ENCODE measurements at places on chromosomes 2 and 18.

GRCh38 chr2:79855264-79856006 lies 342.6 kb downstream of the CTNNA2 start:
- DNase-seq, result no peak

GRCh38 chr2:21774691-21775368 lies 651.1 kb downstream of the TDRD15 start:
- no peak for DNase-seq

- DNase-seq, result no peak
Observed at GRCh38 chr18:12085136-12085535, 8.5 kb upstream of the ANKRD62 start.

DNA sequence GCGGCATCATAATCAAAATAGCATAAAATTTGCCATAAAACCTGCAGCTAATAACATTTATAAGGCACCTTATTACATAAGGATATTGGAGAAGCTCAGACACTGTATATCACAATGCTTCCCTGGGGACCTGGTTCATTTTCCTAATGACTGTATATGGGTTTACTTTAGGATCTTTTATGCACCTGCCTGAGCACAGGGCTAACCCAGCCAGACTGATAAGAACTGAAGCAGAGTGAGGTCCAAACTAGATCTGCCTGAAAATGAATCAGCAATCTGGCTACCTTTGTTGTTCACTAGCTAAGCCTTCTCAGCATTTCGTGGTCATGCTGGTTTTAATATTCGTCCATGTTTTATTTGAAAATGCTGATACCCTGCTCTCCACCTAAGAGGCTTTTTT lies 1922.3 kb upstream of the CELF4 start:
- DNase-seq, result no peak

DNA sequence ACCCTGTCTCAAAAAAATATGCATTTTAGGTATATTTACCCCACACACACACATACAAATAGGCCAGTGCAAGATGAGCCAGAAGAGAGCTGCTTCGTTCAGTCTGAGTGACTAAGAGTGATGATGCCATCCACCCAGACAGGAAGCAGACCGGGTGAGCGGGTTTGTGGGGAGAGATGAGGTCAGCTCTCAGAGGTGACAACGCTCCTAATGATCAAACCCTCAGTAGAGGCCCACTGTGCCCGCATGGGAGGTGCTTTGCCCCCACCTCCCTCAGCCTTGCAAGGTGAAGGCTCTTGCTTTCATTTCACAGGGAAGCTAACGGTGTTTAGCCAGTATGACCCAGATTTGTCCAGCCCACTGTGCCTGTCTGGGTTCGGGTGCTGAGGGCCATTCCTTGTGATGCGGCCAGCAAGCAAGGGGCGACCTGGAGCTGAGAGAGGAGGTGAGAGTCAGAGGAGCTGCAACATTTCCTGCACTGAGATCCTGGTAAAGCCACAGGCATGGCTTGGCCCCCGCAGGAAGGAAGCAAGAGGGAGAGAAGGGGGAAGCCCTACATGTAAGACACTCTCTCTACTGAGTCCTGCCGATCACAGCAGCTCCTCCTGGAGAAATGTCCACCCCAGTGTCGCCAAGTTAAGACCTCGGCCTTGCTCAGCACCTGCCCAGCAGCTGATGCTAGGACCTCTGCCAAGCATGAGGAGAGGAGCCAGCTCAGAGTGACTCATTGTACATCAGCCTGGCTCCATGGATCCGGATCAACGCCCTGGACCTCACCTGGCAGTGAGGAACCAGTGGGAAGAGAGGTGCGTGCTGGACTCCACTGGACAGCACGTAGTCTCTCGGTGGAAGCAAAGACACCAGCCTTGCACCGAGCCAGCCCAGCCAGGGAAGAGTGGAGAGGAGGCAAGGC lies 37.0 kb downstream of the NIFK start:
- no peak for DNase-seq

- no peak for DNase-seq
Observed at GRCh38 chr18:79385708-79386341, 9.9 kb upstream of the NFATC1 start.

DNA sequence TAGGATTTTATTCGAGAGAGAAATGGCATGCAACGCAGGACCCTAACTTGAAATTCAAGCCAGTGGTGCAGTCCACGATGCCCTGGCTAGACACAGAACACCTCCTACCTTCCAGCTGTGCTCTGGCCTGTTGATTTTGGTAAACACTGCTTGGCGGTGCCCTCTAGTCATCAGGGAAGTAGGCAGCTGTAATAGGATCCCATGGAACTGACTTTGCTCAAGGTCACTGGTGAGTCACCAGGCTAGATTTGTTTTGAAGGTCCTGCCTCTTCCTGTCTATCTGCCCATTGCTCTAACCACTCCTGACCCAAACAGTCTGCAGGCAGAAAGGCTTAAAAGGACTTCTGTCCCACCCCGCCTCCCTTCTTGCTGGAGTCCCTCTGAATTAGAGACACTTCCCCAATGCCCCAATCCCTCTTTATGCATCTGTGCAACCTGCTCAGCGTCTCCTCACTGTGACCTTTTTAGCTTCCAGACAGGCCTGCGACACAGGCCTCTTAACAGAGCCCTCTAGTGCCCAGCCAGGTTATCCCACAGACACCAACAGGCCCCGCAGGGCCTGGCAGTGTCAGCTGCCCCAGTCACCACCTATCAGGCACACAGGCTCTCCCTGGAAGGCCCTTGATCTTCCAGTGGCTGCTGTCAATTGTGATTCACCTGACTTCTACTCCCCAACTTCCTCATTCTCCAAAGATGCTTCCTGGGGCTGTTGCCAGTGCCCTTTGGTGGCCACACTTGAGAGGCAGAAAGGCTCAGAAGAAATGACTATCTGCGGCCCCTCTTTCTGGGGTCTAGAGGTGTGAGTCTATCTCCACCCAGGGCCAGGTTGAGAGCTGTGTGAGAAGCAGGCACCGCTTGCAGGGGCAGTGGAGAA lies 5.2 kb downstream of the TMEM127 start:
- DNase-seq, result no peak

GRCh38 chr2:62996534-62997186 lies 54.0 kb upstream of the OTX1 start:
- DNase-seq, result no peak

DNA sequence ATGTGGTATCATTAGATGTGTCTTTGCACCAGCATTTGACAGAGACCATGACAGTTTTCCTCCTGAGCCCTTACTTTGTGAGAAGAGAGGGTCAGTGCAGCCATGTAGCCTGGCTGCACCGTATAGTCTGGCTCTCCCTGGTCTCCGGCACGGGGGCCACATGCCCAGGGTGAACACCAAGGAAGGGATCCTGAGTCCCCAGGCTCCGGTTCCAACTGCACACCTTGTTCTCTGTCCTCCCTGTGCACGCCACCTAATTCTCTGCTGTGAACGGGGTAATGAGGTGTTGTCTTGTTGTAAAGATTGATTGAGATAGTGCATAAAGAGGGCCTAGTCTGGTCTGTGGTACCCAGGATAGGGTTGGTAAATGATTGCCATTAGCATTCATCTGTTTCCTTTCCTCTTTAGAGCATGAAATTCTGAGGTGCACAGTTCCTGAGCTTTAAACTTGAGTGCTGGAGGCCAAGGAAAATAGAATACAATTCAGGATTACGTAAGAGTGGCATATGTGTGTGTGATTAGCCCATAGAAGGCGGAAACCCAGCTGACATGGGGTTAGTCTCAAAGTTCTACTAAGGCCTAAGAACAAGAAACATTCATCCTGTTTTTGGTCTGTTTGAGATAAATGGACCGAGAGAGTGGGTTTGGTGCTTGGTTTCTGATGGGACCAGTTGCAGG lies 55.5 kb downstream of the NCK2 start:
- DNase-seq, result no peak

- peak; percentile 43 for DNase-seq
Observed at GRCh38 chr18:63578357-63578958, 8.7 kb upstream of the SERPINB13 start.

- DNase-seq, result no peak
Observed at GRCh38 chr2:24337890-24338289, 22.4 kb downstream of the ITSN2 start.

DNA sequence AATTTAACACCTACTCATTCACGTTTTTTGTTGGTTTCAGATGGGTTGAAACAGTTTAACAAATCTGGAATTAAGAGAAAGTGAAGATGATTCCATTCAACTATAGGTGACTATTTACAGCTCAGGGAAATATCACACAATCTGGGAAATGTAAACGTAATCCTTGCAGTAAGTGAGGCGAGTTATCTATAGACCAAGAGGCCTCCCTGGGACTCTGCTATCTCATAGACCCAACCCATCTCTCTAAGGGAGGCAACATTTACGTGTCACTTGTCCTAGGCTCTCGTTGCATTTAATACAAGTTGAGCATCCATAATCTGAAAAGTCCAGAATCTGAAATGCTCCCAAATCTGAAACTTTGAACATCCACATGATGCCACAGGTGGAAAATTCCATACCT lies 2.0 kb upstream of the MOB4 start:
- DNase-seq, result no peak

DNA sequence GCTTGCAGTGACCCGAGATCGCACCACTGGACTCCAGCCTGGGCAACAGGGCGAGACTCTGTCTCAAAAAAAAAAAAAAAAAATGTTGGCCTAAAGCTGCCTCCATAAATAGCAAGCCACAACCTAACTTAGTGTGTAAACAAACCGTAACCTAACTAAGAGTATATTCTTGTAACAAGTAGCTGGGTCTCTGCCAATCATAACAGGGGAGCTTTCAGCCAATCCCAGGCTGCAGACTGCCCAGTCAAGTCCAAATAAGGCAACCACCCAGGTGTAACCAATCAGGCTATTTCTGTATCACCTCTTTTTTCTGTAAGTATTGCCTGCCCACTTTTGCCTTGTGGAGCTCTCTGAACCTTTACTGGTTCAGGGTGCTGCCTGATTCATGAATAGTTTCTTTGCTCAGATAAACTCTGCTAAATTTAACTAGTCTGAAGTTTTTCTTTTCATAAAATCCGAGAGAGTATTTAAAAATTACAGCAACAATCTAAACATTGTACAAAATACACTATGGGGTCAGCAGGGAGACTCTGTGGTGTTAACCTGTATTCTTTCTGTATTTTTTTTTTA lies 4.5 kb downstream of the PSTPIP2 start:
- DNase-seq, result no peak

GRCh38 chr2:236636261-236636660 lies 66.6 kb downstream of the ACKR3 start:
- no peak for DNase-seq

DNA sequence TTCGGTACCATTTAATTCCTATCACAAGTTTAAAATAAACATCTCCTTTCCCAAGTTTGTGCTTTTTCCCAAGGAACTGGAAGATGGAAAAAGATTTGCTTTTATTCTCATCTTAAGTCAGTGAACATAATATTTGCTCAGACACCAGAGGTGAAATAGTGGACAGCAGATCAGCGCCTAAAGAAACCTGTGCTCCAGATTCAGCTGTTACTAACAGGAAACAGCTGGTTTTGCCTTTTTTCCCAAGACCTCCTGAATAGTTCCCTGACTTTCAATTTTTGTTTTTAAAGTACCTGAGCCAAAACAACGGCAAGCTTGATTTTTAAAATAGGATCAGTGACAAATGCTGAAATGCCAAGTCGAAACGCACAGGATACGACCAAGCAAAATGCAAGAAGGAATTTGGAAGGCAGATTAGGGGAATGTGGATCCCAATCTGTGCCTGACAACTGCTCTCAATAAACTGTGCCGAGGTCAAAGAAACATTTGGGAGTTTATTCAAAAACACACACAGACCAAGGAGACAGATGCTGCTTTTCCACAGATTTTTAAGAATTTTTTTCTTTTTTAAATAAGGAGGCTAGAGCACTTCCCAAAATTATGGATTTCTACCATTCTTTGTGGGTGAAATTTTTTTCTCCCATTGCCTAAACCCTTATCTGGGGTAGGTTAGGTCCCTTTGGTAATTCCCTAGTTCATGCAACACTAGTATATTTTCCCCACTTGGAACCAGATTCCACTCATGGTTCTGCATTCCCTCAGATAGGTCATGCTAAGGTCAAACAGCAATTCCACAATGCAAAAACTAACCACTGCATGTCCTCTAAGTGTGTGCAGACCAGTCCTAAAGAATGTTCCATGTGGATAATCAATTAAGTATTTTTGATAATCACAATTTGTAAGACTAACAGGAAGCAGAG lies 121.5 kb upstream of the PDE1A start:
- no peak for DNase-seq

DNA sequence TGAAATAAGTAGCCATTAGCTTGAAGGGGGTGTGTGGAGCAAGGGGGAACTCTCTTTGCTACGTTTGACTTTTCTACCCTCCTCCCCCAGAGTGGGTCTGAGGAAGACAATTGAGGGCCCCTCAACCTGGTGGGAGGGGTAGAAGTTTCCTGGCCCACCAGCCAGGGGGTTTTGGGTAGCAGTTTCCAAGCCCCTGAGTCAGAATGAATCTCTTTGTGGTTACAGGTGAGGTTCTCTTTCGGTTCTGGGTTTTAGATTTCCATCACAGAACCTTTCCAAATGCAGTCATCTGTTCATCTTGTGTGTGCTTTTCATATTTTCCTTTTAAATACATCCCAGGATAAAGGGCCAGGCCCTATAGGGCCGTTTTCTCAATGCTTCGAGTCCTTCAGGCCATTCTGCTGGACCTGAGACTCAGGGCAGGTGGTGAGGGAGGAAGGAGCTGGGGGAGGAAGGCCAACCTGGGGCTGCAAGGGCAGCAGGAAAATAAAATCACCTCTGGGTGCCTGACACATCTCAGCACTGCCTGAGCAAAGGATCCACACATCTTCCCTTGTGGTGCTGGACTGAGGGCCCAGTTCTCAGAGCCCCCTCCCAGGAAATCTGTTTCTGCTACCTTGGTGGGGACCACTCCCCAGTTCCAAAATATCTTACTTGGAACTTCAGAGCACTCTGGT lies 4.7 kb downstream of the LBH start:
- DNase-seq, result no peak

GRCh38 chr2:145110668-145111356 lies 590.9 kb upstream of the ZEB2 start:
- DNase-seq, result no peak

DNA sequence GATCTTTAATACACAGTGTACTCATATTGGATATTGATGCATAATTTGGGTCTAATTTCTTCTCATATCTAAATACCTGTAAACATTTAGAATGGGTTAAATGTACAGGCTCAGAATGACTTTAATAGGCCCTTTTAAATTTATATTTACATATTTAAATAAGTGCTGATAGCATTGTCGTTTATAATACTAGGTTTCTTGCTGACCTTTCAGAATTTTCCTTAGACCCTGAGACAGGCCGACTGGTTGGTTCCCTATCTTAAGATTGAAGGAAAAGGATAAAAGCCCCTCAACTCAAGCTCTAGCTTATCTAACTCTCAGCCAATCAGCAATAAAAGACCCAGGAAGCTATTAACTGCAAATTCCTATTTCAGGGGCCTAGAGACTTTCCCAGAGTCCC lies 67.8 kb upstream of the HNMT start:
- DNase-seq, result no peak

DNA sequence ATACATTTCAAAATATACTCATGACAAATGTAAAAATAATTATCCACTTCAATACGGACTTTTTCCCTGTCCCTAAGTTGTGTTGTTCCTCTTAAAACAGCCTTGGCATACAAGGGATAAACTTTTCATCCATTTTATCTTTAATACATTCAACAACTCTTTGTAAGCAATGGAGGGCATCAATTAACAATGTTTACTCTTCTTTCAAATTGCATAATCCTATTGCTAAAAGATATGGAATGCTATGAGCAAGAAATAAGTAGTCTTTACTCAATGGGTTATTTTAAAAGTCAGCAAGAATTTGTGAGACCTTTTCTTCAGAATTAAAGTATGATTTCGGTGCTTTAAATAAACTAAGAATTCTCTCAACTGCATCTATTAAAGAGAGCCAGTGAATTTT lies 41.9 kb downstream of the SCN9A start:
- DNase-seq, result no peak

GRCh38 chr2:168962636-168963035 lies 61.5 kb downstream of the G6PC2 start:
- no peak for DNase-seq
